ENCODE measurements at places on chromosomes 1 and 21.
A peak's percentile ranks its signal among the peaks of the same experiment; 100 is the strongest.

DNA sequence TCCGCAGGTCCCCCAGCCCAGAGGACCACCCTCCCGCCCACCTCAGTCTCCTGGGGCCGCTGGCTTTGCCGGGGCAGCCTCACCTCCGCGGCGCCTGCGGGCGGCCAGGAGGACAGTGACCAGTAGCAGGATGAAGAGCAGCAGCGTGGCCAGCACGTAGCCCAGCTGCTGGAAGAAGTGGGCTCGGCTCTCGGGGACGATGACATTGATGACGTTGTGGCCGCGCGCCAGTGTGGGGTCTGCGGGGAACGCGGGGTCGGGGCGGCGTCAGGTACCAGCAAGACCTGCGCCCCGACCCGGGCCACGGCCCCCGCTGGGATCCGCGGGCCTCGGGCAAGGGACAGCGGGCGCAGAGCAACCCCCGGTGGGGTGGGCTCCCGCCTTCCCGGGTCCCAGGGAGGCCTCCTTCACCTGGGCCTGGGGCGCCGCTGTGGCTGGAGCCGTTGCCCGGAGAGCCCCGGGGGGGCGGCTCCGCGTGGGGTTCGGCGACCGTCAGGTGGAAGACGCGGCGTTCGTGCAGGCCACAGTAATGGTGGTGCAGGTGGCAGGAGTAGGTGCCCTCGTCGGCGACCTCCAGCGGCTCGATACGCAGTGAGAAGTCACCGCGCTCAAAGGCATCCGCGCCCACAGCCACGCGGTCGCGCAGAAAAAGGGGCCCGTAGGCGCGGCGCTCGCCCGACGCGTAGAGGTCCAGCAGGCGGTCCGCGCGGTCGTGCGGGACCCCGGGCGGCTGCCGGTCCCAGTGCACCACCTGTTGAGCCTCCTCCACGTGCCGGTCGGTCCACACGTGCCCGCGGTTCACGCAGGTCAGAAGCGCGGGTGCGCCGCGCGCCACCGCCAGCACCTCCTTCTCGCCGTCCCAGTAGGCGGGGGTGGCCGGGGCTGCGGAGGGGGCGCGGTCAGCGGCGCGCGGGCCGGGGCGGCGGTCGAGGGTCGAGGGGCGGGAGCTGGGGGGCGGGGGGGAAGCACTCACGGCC, 3.8 kb downstream of the MXRA8 start:
- no peak for DNase-seq

DNA sequence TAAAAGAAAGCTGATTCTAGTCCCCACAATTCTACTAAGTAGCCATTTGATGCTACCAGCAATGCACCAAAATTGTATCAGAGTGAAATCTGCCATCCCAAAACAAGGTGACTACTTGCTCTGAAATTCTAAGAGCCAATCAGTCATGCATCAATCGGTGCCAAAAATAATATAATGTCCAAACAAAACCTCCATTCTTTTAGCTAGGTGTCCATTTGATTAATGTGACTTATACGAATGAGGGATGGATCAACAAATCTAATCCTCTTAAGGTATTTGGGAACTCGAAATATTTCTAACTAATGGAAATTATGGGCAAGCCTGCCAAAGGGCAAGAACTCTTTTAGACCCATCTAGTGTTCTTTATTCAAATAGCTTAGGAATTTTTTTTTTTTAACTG, 66.4 kb upstream of the NEK2 start:
- DNase-seq: no peak

DNA sequence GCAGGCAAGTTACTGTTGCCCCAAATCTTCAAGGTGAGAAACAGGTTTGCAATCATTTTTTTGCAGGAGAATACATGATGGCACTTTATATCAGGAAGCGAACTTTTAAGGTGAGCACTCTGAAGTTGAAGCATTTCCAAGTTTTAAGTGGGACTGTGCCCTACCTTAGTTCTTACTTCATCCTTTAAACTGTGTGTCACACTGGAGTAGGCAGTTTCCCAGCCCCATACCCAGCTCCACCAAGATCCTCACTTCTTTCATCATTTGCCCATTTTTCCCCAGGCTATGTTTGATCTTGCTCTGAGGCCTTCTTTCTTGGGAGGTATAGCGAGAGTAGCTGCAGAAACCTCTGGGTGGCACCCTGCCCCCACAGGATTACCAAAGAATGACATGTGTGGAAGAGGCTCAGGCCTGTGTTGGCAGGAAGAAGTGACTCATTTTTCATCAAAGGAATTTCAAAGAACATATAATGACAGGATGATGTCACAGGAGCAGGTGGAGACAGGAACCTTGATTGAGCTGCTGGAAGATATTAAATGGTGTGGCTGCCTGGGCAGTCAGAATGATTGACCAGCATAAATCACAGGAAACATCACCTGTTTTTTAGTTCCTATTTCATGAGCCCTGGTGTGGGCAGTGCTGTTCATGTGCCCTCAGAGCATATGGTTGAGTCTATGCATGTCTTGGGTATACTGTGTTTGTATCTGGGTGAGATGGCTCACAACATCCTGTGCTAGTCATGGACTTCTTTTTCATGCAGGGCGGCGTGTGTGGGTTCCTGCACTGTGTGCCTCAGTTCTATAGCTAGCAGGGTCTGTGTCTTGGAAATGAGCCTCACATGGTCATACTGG, 20.8 kb upstream of the MACF1 start:
- DNase-seq: peak; percentile 64

- DNase-seq: peak; percentile 26
Observed at GRCh38 chr1:83632906-83633305, 366.0 kb downstream of the TTLL7 start.

DNA sequence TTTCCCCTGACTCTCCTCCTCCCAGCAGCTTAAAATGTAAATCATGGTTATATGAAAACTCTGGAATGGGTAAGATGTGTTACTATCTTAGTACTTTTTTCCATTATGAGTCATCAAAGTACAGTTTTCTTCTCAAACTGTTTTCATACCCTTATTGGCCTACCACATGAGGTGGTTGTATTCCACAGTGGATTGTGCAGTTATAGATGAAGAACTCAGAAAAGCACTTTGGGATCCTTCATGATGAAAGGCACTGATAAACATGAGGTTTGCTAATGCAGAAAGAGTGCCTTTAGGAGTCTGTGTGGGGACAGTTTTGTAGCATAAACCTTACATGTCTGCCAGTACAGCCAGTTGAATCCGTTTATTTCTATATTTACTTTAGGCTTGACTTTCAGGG, 32.0 kb upstream of the MYOCOS start:
- DNase-seq: no peak

DNA sequence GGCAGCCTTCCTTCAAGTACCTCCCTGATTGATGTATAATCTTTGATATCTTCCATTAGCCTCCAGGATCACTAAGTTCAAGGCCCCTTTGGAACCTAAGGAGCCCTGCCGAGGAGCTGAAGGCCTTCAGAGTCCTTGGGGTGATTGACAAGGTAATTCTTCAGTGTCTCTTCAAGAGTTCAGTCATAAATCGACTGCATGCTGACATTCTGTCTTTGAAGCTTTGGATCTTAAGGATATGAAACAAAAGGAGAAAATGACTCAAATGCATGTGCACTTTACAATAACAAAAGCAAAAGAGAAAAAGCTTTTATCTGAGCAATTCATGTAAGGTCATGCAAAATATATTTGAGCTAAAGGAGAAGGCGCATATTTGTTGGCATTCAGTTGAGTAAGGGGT, 125.3 kb downstream of the RPS6KC1 start:
- no peak for DNase-seq

DNA sequence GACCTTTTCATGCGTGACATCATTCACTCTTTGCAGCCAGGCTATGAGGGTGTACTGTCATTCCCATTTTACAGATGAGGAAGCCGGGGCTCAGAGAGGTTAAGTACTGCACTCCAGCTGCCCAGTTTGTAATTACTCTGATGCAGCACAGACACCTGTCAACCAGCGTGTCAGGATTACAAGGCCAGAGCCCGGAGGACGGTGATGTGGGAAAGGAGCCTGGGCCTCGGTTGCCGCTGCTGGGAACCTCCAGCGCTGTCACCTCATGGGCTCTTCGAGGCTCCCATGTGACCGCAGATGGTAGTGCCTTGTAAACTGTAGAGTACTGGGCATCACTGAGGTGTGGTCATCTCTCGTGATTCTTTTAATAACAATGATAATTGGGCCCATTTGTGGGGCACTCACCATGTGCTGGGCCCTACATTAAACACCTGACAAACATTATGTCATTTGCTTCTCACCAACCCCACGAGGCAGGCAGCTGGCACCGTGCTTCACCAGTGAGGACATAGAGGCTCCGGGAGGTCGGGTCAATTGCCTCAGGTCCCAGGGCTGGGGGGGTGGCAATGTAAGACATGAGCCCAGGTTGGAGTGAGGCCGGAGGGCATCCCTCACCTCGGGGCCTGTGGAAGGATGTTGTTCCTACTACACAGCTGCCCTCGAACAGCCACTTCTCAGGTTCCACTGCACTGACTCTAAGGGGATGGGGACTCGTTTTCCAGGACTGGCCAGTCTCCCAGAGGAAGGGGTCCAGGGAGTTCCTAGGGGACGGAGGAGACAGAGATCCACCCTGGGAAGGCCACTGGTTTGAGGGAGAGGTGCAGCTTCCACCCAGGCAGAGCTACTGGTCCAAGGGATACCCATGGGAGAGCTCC, 42.8 kb upstream of the PADI1 start:
- no peak for DNase-seq

GRCh38 chr1:147496044-147496443, 45.3 kb upstream of the BCL9 start:
- DNase-seq: no peak

GRCh38 chr1:32247983-32248889, 1.2 kb downstream of the FAM167B start:
- DNase-seq: peak; percentile 61

- no peak for DNase-seq
Observed at GRCh38 chr1:240776237-240776636, 164.3 kb upstream of the GREM2 start.

- DNase-seq: no peak
Observed at GRCh38 chr1:11473491-11474034, 5.4 kb upstream of the DISP3 start.

DNA sequence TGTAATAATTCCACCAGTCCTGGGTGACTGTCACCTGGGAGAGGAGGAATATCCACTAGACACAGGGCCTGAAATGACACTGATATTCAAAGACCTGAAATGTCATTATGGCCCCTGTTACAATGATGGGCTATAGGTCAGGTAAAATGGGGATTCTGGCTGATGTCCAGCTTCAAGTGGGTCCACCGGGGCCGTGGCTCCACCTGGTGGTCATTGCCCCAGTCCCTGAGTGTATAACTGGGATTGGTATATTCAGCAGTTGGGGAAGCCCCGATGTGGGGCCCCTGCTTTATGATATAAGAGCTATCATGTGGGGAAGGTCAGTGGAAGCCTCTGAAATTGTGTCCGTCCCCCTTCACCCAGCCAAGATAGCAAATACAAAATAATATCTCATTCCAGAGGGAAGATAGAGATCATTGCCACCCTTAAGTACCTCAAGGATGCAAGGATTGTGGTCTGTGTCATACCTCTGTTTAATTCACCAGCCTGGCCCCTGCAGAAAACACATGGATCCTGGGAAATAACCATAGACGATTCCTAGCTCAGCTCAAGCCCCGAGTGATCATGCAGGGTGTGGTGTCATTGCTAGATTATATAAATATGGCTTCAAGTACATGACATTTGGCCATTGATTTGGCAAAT, 19.4 kb downstream of the PLEKHO1 start:
- no peak for DNase-seq

- no peak for DNase-seq
Observed at GRCh38 chr1:169486281-169487051, 722 bp upstream of the SLC19A2 start.

DNA sequence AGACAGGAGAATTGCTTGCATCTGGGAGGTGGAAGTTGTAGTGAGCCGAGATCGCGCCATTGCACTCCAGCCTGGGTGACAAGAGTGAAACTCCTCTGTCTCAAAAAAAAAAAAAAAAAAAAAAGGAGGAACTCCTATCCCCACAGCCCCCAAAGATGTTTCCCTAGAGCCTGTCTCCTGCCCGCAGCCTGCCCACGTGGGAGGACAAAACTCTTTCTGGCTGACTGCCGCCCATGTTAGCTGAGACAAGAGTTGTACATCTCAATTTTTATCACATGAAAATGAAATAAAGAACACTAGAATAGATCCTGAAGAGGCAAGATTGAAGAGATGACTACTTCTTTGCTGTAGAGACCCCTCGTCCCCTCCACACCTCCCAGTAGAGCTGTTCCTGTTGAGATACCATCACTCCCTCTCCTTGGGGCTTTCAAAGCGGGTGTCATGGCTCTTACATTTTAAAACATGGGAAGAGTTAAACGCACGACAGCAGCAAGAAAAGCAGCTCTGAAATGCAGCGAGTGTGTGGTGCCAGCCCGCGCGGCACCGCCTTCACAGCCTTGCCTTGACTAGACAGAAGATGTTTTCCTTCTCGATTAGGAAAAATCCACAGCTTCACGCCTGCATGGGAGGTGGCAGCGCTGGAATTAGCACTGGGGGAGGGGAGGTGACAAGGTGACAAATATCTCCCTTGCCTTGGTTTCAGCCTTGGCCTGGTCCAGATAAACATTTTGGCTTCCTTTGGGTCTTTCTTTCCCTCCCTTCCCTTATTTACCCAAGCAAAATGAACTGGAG, 253.4 kb upstream of the CSF3R start:
- no peak for DNase-seq

- peak; percentile 8 for DNase-seq
Observed at GRCh38 chr1:183218971-183219615, 33.0 kb downstream of the LAMC2 start.

GRCh38 chr1:4975856-4976255, 321.4 kb downstream of the AJAP1 start:
- DNase-seq: no peak

DNA sequence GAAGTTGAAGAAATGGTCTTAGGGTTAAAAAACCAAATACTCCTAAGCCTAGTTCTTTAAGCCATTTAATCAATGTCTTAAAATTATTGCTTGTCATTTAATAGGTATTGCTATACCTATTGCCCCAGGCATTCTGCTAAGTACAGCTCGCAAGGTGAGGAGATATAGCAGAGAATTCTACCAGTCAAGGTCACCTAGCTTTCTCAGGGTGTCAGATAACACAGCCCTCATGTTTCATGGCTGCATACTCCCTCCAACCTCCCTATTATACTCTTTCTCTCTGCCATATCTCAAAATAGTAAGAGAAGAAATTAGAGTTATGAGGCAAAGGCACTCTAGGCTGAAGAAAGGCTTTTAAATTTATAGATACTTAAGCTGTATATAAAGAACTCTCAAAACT, 68.4 kb upstream of the GPR88 start:
- no peak for DNase-seq

GRCh38 chr1:39925721-39926342, 24.1 kb upstream of the MYCL start:
- no peak for DNase-seq

DNA sequence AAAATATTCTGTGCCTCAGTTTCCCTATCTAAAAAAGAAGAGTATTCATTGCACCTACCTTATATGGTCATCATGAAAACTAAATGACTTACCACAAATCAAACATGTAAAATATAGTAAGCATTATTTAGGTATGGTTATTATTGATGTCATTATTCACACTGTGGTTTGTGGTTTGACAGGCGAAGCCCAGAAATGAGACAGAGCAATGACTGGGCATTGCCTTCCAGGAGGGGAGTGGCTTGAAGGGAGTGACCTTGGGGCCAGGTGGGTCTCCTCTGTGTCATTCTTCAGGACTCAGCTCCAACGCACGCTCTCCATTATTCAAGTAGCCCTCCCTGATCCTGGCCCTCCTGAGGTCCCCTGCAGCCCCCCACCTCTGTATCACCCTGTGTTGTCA, 133.7 kb downstream of the DMRTA2 start:
- DNase-seq: no peak

- DNase-seq: no peak
Observed at GRCh38 chr1:157403203-157403602, 149.1 kb downstream of the FCRL5 start.

- DNase-seq: no peak
Observed at GRCh38 chr1:156746728-156747631, 4.5 kb downstream of the HDGF start.
